HepG2 (cell line): ENCODE measurements at places on chromosomes 1 and 21. TPM values are rescaled to one million over a fixed set of nuclear protein-coding genes. Genes with fewer than 3 reads are reported as not detected.

The LCE1A gene
- total RNA-seq = not detected in 2 replicates

GRCh38 chr1:172460887-172461315 is 17.0 kb upstream of the PIGC start:
- H3K36me3 ChIP-seq = no peaks in the 10 kb centered on the region
- H3K4me1 ChIP-seq = 0 out of 2 replicates have a peak, but pooled peaks cover 6% of the 10 kb centered on the region
- no peak for DNase-seq
- H3K4me3 ChIP-seq = no peak overlapping the region

The OR2L2 gene
- not detected in 2 replicates for total RNA-seq

The RHEX gene
- 1.6 and 2.7 TPM in 2 replicates for total RNA-seq

DNA sequence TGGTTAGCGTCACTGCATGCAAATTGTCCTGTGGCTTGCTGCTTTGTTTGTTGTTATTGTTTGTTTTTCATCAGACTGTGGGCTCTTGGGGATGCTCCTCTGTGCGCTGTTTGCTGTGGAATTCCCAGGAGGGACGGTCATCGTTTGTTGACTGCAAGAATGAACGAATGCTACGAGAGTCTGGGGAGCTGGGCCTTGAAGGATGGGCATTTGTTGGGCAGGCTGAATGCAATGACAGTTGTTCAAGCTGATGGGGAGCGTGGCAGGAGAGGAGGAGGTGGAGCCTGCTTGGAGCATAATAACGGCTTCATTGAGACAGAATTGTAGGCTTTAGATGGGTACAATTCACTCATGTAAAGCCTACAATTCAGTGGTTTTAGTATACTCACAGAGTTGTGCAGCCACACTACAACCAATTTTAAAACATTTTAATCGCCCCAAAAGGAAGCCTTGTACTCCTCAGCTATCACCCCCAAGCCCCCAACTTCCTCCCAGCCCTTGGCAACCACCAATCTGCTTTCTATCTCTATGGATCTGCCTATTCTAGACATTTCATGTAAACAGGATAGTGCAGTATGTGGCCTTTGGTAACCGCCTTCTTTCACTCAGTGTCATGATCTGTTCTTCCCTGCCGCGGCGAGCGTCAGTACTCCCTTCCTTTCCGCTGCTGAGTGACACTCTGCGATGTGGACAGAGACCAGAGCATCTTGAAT is 190.2 kb downstream of the CAMTA1 start:
- H3K4me3 ChIP-seq = no peak overlapping the region
- no peaks in the 10 kb centered on the region for H3K4me1 ChIP-seq
- no peak overlapping the region for H3K27ac ChIP-seq
- no peaks in the 10 kb centered on the region for H3K36me3 ChIP-seq

- no peaks in the 10 kb centered on the region for H3K27me3 ChIP-seq
- DNase-seq = no peak
- no peaks in the 10 kb centered on the region for H3K4me1 ChIP-seq
- H3K27ac ChIP-seq = no peak overlapping the region
Measured at GRCh38 chr1:17021896-17022295, 10.2 kb upstream of the ATP13A2 start.

DNA sequence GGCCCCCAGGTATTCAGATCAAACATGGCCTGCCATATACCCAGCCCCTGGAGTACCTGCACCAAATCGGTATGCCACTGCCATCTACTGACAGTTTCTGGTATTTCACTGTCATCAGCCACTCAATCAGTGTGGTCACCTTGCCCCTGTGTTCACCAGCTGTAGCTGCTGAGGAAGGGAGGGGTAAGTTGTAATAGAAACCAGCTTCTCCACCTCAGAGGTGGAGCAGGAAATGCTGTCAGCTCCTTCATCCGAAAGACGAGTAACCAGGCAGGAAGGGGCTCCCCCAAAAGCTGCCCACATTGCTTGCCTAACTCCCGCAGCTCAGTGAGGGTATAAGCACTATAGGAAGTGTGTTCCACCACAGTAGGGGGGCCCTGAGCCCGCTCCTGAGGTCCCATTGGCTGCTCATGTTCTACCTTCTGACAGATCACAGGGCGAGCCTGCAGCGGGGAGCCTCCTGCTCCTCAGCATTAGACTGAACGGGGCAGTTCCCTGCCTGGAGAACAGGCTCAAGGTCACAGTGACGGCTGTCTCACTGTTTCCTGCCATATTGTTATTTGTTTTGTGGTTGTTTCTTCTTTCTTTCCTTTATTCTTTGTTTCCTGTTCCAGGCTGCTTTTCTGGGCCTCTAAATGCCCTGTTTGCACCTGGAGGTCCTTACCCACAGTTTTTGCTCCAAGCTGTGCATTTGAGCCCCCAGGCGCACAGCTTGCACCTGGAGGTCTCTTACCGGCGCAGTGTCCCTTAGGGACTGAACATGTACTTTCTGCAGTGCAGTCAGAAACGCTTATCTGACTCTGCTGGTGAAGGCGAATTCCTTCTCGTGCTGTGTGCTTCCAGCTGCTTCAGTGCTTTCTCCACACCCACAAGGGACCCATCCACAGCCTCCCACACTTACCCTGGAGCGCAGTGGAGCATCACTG is 1638.3 kb downstream of the MRPL39 start:
- H3K27ac ChIP-seq = no peak overlapping the region
- no peak overlapping the region for H3K4me3 ChIP-seq
- H3K4me1 ChIP-seq = no peaks in the 10 kb centered on the region
- H3K27me3 ChIP-seq = no peaks in the 10 kb centered on the region
- no peak for DNase-seq

- no peaks in the 10 kb centered on the region for H3K4me1 ChIP-seq
- no peak overlapping the region for H3K4me3 ChIP-seq
- H3K36me3 ChIP-seq = no peaks in the 10 kb centered on the region
- no peak for DNase-seq
Measured at GRCh38 chr1:33714421-33714820, 149.5 kb upstream of the HMGB4 start.

The SPATA46 gene
- total RNA-seq = not detected in 2 replicates

DNA sequence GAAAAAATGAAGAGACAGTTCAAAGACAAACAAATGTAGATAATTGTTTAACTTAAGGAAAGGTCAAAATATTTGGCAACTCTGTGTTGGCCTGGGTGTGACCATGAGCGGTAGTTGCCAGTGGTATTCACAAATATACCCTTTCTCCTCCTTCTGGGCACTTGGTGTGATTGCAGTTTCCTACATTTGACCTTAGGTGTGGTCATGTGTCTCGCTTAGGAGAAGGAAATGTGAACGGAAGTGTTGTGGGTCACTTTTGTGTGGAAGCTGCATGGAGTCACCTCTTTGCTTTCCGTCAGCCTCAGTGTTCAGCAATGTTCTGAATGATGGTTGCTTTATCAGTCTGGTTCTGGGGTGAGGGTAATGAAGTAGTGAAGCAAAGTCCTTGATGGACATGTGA is 3.4 kb upstream of the PCSK9 start:
- H3K27ac ChIP-seq = no peak overlapping the region
- H3K4me3 ChIP-seq = no peak overlapping the region
- H3K36me3 ChIP-seq = no peaks in the 10 kb centered on the region; the same call in 2 of the 3 replicates
- peak; percentile 38 for DNase-seq

The CYP4X1 gene
- total RNA-seq = 0.07 TPM in 1 of 2 replicates, not detected in the other

The GPA33 gene
- total RNA-seq = not detected in 2 replicates

The PPFIA4 gene
- not detected in 2 replicates for total RNA-seq

DNA sequence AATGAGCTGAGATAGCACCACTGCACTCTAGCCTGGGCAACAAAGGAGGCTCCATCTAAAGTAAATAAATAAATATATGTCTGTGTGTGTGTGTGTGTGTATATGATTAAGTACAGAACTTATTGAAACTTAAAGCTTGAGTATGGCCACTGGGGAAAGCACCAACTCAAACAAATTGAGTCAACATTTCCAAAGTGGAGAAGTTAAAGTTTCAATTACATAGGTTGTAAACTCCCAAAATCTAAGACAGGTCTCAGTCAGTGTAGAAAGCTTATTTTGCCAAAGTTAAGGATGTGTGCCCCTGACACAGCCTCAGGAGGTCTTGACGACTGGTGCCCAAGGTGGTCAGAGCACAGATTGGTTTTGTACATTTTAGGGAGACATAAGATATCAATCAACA is 458.9 kb upstream of the RGS18 start:
- H3K4me3 ChIP-seq = no peak overlapping the region
- DNase-seq = no peak
- no peaks in the 10 kb centered on the region for H3K36me3 ChIP-seq
- H3K27ac ChIP-seq = no peak overlapping the region
- no peaks in the 10 kb centered on the region for H3K27me3 ChIP-seq

- DNase-seq = no peak
- no peak overlapping the region for H3K4me3 ChIP-seq
- H3K27ac ChIP-seq = no peak overlapping the region
- peaks cover 9% of the 10 kb centered on the region for H3K4me1 ChIP-seq
- no peaks in the 10 kb centered on the region for H3K36me3 ChIP-seq
Measured at GRCh38 chr21:43574741-43575472, 84.4 kb downstream of the HSF2BP start.

DNA sequence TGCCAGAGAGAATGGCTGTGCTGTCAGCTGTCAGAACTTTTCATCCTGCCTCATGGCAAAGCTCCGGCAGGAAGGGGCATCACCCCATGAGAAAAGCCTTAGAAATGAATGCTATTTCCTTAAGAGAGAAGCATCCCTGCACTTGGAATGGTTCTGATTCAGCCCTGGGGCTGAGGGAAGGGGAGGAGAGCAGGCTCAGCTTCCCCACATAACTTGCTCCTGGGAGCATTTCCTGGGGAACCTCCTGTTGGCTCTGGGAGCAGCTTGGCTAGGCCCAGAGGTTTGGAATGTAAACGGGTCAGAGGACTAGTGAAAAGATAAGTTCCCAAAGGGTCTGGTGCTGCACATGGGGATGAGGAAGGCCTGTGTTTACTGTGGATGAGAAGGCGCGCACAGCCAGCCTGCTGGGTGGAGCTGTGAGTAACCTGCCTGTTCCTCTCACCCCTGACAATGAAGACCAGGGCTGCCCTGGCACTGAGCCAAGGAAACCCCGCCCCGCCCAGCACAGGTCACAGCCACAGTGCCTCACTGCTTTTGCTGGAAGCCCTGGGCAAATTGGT is 5.0 kb downstream of the PRELP start:
- H3K27ac ChIP-seq = no peak overlapping the region
- no peak for DNase-seq

The RIPPLY3 gene
- total RNA-seq = 0.09 and 0.13 TPM in 2 replicates

GRCh38 chr21:26041431-26042180 is 129.0 kb downstream of the APP start:
- no peaks in the 10 kb centered on the region; the same call in 1 of the 2 replicates for H3K36me3 ChIP-seq
- H3K4me3 ChIP-seq = no peak overlapping the region
- DNase-seq = no peak
- H3K4me1 ChIP-seq = no peaks in the 10 kb centered on the region

GRCh38 chr1:55774446-55774845 is 559.3 kb upstream of the USP24 start:
- no peaks in the 10 kb centered on the region for H3K36me3 ChIP-seq
- no peak for DNase-seq
- no peak overlapping the region for H3K27ac ChIP-seq

GRCh38 chr21:45831991-45832740 is 149.4 kb upstream of the COL6A1 start:
- H3K36me3 ChIP-seq = no peaks in the 10 kb centered on the region
- H3K4me1 ChIP-seq = no peaks in the 10 kb centered on the region
- DNase-seq = no peak
- H3K4me3 ChIP-seq = no peak overlapping the region

- H3K27me3 ChIP-seq = peaks cover 37% of the 10 kb centered on the region; the same call in 2 of the 3 replicates
- H3K27ac ChIP-seq = no peak overlapping the region
- DNase-seq = peak; percentile 25
- no peak overlapping the region for H3K4me3 ChIP-seq
- H3K36me3 ChIP-seq = no peaks in the 10 kb centered on the region
Measured at GRCh38 chr1:211541720-211542477, 37.1 kb downstream of the SLC30A1 start.

- no peaks in the 10 kb centered on the region for H3K27me3 ChIP-seq
- no peaks in the 10 kb centered on the region for H3K4me1 ChIP-seq
- H3K27ac ChIP-seq = no peak overlapping the region
- H3K36me3 ChIP-seq = no peaks in the 10 kb centered on the region
- no peak overlapping the region for H3K4me3 ChIP-seq
Measured at GRCh38 chr1:57157818-57158603, 192.2 kb upstream of the C8B start.

The AADACL4 gene
- total RNA-seq = not detected in 2 replicates

GRCh38 chr1:85344256-85344694 is 67.8 kb upstream of the BCL10 start:
- no peak overlapping the region for H3K4me3 ChIP-seq
- H3K36me3 ChIP-seq = peaks cover 16% of the 10 kb centered on the region; the same call in 1 of the 3 replicates
- no peak overlapping the region for H3K27ac ChIP-seq
- H3K4me1 ChIP-seq = peaks cover 32% of the 10 kb centered on the region
- H3K27me3 ChIP-seq = no peaks in the 10 kb centered on the region
- DNase-seq = peak; percentile 44

GRCh38 chr1:150194381-150195031 is 41.4 kb downstream of the ANP32E start:
- H3K36me3 ChIP-seq = no peaks in the 10 kb centered on the region
- no peaks in the 10 kb centered on the region for H3K4me1 ChIP-seq
- H3K27ac ChIP-seq = no peak overlapping the region
- no peaks in the 10 kb centered on the region; the same call in 2 of the 3 replicates for H3K27me3 ChIP-seq

The HEYL gene
- 0.04 TPM in 1 of 2 replicates, not detected in the other for total RNA-seq

DNA sequence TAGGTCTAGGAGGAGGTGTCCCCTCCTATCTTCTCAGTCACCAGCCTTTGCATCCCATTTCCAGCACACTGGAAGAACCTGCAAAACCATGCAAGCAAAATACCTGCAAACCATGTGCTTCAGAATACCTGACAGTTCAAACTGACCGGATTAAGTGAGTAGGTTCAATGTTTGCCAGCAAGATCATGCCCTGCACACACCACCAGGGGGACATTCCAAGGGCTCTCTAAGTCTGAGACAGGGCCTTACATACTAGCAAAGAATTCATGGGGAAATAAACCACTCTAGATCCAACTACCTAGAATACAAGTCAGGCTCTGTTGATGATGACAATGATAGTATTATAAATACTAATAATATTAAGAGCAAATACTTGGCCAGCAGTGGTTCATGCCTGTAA is 27.6 kb downstream of the INPP5B start:
- H3K36me3 ChIP-seq = no peaks in the 10 kb centered on the region
- DNase-seq = peak; percentile 34
- no peaks in the 10 kb centered on the region for H3K27me3 ChIP-seq
- H3K4me3 ChIP-seq = no peak overlapping the region

- H3K4me1 ChIP-seq = peaks cover 37% of the 10 kb centered on the region
- peaks cover 1% of the 10 kb centered on the region; the same call in 1 of the 2 replicates for H3K36me3 ChIP-seq
- no peak overlapping the region for H3K4me3 ChIP-seq
- DNase-seq = no peak
- no peak overlapping the region for H3K27ac ChIP-seq
Measured at GRCh38 chr1:54284781-54285529, 85.0 kb downstream of the MRPL37 start.

DNA sequence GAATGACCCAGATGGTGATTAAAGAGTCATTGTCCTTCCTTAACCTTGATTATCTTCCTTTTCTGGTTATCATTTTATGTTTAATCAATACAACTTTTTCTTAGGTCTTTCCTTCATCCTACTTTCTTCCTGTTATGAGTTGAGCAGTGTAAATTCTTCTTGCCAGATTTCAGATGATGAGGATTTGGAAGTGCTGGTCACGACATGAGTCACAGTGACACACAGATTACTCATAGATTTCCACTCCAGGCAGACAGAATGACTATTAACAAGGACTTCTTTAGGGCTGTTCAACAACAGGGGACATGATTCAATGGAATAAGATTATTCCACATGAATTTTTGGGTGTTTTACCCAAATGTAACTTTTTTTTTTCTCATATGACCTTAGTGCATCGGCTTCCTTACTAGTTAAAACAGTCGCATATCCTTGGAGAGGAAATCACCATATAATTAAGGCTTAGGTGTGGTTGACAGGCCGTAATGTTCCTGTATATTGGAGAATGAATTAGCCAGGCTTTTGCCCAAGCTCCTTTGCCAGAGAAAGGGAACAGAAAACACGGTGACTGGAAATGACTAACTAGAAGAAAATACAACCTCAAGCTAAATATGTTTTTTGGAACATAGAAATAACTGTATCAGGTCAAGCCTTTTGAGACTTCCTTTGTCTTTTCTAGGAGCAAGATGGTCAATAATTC is 44.2 kb downstream of the PRRX1 start:
- no peaks in the 10 kb centered on the region for H3K36me3 ChIP-seq
- H3K4me1 ChIP-seq = no peaks in the 10 kb centered on the region
- no peaks in the 10 kb centered on the region for H3K27me3 ChIP-seq
